Karpas-422 (cell line): ENCODE measurements at places on chromosomes 7 and 10. TPM values are rescaled to one million over a fixed set of nuclear protein-coding genes. Genes with fewer than 3 reads are reported as not detected.

GRCh38 chr7:152544971-152545619 lies 109.3 kb upstream of the KMT2C start:
- no peak for DNase-seq

Gene ZCWPW1
- total RNA-seq = 3.0 and 8.8 TPM in 2 replicates

GRCh38 chr10:13414855-13415254 lies 66.8 kb upstream of the SEPHS1 start:
- peak; percentile 54 for DNase-seq

GRCh38 chr10:49280001-49280408 lies 19.0 kb upstream of the C10orf71 start:
- DNase-seq = no peak

Gene FAM180A
- total RNA-seq = not detected in 2 replicates

Gene PIP
- total RNA-seq = not detected in 2 replicates

Gene ZP3
- total RNA-seq = not detected in 2 replicates

DNA sequence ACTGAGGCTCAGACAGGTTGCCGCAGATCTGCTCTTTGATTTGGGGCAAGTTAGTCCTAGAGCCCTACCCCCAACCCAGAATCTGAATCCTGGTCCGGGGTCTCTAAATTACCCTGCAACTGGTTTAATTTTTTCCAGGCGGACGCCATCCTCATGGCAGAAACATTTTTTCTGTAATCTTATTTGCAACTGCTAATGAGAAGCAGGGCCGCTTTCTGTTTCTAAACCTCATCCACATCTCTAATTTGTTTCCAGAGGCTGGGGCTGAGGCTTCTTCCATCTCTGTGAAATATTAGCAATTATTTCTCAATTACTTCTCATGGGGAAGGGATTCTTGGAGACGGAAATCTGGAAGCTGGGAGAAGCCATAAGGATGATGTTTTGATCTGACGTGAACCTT lies 261.6 kb downstream of the RPS24 start:
- DNase-seq = no peak

DNA sequence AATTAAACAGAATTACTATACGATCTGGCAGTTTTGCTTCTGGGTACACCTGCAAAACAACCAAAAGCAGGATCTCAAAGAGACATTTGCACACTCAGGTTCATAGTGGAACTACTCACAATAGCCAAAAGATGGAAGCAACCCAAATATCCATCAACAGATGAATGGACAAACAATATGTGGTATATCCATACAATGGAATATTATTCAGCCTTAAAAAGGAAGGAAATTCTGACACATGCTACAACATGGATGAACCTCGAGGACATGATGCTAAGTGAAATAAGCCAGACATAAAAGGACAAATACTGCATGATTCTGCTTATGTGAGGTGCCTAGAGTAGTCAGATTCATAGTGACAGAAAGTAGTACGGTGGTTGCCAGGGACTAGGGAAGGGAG lies 330.7 kb downstream of the PLXNA4 start:
- no peak for DNase-seq

GRCh38 chr10:2925631-2926030 lies 141.7 kb upstream of the PFKP start:
- DNase-seq = peak; percentile 70

GRCh38 chr7:111980725-111981124 lies 225.5 kb downstream of the DOCK4 start:
- no peak for DNase-seq

- DNase-seq = no peak
Measured at GRCh38 chr7:135326636-135327280, 93.1 kb downstream of the STRA8 start.

DNA sequence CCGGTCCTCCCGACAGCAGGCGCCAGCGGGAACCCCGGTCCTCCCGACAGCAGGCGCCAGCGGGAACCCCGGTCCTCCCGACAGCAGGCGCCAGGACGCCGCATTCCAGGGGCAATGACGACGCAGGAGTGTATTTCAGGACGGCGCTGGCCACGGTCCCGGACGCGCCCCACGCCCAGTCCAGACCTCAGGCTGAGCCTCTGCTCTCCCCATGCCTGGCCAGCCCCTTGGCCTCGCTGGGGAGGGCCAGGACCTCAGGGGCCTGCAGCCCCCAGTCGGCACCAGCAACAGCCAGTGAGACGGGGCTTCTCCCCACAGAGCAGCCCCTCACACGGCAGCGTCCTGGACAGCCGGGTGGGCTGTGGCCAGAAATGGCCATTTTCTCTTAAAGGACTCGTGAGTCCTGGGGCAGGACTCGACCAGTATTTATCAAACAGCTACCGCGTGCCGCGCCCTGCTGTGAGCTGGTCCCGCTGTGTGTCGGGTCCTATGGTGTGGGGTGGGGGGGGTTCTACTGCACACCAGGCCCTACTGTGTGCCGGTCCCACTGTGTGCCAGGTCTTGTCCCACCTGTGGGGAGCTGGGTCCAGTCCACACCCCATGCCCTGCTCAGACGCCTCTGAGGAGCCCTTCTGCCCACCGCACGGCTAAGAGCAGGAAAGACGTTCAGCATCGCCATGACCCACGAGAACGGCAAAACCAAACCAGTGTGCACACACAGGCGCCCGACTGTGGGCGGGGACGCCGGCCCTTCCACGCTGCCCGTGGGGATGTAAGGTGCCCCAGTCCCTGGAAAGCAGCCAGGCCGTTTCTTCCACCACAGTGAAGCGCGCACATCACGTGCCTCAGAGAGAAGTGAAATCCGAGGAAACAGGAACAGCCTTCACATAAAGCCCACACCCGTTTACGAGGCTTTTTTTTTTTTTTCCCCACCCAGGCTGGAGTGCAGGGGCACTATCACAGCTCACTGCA lies 33.3 kb downstream of the GET4 start:
- DNase-seq = peak; percentile 81

- no peak for DNase-seq
Measured at GRCh38 chr7:125661-126060, 66.7 kb upstream of the FAM20C start.

DNA sequence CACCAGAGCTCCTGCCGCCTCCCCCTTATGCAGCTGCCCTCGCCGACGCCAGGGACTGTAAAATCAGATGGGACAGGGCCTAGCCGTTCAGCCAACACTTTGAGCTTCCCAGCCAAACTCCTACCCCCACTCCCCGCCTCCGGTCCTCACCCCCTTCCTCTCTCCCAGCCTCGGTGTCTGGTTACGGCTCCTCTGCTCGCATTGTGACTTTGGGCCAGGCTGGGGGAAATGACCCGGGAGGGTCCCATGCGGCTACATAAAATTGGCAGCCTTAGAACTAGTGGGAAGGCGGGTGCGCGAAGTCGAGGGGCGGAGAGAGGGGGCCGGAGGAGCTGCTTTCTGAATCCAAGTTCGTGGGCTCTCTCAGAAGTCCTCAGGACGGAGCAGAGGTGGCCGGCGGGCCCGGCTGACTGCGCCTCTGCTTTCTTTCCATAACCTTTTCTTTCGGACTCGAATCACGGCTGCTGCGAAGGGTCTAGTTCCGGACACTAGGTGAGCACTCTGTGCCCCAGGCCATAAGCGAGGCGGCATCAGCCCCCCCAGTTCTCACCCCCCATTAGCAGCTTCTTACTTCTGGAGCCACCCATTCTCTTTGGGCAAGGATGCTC lies at the start of gene KAZALD1:
Gene KAZALD1, plus strand, starts transcription at position 366 of the 608 bp plus-strand sequence. CDS start 604 bp downstream, outside the sequence.
- peak; percentile 92 for DNase-seq

Gene MSANTD7
- 22.1 and 25.0 TPM in 2 replicates for total RNA-seq

GRCh38 chr7:98133621-98134303 lies 27.1 kb downstream of the LMTK2 start:
- DNase-seq = no peak

Gene TACC2
- not detected in 2 replicates for total RNA-seq

Gene GNAT3
- total RNA-seq = 0.26 and 0.43 TPM in 2 replicates

Gene UCMA
- total RNA-seq = 0.63 TPM in 1 of 2 replicates, not detected in the other

Gene ZEB1
- total RNA-seq = 49.5 and 53.9 TPM in 2 replicates

GRCh38 chr7:55552320-55553023 lies 19.8 kb downstream of the VOPP1 start:
- DNase-seq = no peak

Gene MORN4
- not detected in 2 replicates for total RNA-seq
